ENCODE measurements at places on chromosomes 7 and 10.

DNA sequence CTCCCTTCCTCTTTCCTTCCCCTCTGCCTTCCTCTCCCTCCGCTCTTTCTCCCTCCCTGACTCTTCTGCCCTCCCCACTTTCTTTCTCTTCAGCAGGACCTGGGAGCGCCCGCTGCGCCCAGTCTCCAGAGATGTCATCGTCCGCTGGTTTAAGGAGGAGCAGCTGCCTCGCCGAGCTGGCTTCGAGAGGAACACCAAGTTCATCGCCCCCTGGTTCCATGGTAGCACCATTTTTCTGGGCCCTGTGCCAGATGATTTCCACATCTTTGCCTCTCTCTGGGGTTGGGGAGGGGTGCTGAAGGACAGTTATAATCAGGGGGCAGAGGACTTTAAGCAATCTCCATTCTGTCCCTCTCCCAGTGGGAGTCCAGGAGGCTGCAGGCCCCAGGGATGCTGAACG, 71.6 kb downstream of the SH2D4B start:
- DNase-seq, result no peak

DNA sequence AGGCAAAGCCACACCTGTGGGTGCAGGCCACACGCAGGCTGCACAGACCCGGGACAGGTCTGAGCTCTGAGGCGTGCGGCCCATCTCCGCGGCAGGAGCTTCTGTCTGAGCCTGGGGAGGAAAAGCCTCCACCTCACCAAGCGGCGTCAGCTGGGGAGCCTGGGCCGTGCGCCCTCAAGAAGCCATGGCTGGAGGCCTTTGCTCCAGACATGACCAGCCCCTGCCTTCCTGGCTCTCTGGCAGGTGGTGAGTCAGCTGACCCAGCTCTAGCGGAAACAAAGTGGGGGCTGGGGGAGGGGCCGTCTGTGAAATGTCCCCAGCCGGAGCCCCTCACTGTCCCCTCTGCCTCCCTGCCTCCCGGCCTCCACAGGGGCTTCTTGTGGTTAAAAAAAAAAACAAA, 12.5 kb downstream of the GPER1 start:
- DNase-seq, result no peak

DNA sequence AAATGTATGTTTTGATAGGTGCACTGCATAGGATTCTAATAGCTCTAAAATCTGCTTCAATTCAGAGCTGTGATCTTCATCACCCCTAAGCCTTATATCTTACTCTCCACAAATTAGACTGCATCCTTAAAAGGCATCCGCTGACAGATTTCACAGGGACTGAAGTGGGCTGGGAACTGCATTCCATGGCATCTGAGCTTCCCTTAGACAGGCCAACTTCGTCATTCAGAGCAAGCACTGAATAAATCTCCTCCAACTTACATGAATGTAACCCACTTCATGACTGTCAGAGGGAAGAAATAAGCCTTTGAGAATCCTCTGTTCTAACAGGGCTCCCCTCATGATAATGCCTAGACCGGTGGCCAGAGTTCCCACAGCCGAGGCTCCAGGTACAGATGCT, 71.3 kb downstream of the SFMBT2 start:
- no peak for DNase-seq

- DNase-seq, result no peak
Observed at GRCh38 chr7:105454095-105454747, 65.5 kb upstream of the SRPK2 start.

DNA sequence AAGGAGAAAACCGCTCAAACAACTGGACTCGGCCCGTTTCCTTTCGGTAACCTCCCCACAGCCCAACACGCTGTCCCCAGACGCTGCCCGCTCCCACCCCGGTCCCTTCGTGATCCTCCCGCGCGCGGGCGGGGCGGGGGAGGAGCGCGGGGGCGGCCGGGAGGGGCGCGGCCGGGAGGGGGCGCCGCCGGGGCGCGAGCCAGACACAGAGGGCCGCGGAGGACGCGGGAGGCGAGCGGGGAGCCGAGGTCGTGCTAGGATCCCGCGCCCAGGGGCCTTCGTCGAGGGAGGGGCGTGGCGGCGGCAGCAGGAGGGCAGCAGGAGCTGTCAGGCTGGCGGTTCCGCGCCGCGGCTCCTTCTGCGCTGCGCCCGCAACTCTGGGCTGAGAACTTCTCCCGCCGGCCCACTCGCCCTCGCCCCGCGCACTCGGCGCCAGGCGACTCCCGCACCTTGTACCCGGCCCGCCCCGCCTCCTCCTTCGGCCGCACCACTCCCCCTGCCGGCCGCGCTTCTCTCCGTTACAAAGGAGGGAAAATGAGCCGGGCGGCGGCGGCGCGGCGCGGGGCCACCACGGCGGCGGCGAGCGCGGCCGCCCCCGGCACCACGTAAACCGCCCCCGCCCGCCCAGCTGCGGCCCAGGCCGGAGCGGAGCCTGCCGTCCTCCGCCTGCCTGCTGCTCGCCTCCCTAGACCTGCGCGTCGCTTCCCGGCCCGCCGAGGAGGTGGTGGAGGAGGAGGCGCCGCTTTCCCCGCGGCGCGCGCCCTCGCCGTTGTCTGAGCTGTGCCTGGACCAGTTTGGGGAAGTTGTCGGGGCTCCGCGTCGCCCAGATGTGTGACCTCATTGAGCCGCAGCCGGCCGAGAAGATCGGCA, at the start of gene CDK14:
Gene CDK14, plus strand, starts transcription at position 521 of the 870 bp plus-strand sequence. Its CDS starts 307 bp downstream, at position 828.
- DNase-seq, result peak; percentile 44

GRCh38 chr10:123580426-123580825, 85.7 kb upstream of the GPR26 start:
- DNase-seq, result no peak

DNA sequence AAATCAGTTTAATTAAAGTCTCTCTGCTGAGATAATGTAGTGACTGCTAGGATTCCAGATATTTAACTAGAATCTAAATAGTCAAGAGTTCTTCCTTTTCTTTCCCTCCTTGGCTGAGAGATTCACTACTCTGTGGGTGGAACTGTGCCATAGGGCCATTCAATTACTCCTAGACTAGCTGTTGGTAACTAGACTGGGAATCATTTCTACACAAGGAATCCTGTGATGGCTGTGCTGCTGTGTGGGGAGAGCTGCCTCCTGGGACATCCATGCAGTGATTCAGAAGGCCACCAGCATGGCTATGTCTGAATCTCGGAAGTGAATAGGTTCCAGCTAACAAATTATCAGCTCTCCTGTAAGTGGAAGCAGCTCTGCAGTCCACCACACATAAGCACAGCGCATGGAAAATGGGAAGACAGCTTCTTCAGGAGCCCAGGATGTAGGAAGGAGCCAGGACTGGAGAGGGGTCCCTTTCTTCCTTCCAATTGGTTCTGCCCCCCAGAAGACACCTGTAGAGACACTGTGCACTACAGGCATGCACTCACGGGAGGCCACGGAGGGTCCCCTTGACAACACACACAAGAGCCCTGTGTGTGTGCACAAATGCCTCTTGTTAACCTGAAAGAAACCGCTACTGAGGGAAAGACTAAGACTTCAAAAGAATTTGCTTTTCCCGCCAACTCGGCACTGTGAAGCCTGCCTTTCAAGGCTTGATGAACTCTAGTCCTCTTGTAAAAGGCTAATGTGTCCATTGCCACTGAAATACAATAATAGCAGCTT, 66.5 kb downstream of the SCRN1 start:
- no peak for DNase-seq

DNA sequence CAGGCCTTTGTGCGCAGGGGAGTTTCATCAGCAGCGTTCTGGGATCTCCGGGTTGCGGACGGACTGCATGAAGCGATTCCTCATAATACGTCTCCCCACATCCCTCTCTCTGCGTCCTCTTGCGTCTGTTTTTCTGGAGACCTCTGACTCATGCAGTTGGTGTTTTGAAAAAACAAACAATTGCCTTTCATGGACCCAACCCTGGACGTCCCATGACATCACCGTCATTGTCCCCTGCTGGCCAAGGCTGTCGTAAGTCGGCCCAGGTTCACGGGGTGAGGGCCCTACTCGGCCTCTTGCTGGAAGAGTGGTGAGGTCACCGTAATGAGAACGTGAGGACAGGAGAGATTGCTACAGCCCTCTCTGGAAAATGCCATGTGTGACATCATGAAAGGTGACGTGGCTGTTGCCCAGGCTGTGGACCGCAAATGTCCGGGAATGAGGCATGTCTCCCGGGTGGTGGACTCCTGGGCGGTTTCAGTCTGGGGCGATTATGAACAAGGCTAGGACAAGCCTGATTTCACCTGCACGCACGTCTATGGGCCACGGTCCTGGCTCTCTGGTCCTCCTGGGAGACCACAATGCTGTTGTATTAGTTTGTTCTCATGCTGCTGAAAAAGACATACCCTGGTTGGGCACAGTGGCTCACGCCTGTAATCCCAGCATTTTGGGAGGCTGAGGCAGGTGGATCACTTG, 9.8 kb upstream of the MAFK start:
- no peak for DNase-seq

- DNase-seq, result no peak
Observed at GRCh38 chr7:6155596-6155995, 116.8 kb downstream of the CYTH3 start.

GRCh38 chr7:126529254-126529653, 723.5 kb downstream of the GRM8 start:
- no peak for DNase-seq

GRCh38 chr10:49768731-49769130, 6.6 kb upstream of the OGDHL start:
- DNase-seq, result no peak

- no peak for DNase-seq
Observed at GRCh38 chr10:88437411-88437810, 145.7 kb downstream of the RNLS start.

DNA sequence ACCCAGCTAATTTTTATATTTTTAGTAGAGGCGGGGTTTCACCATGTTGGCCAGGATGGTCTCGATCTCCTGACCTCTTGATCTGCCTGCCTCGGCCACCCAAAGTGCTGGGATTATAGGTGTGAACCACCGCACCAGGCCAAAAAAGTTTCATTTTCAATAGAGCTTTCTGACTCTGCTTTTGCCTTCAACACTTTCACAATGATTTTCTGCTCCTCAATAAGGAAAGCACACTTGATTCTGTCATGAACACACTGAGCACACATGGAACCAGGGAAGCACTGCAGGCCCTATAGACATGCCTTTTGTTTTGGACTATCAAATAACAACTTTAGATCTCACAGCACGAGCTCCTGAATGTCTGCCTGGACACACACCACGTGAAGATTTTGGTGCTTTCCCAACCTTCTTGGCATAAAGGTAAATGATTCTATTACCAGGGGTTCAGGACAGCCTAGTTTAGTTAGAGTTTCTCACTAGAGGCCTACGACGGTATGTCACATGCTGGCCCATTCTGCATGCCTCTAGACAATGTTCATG, 8.0 kb downstream of the RRP12 start:
- DNase-seq, result no peak

GRCh38 chr10:70562036-70562755, 40.3 kb downstream of the PRF1 start:
- no peak for DNase-seq

- DNase-seq, result peak; percentile 26
Observed at GRCh38 chr7:73768641-73769480, 1.2 kb downstream of the CLDN3 start.

DNA sequence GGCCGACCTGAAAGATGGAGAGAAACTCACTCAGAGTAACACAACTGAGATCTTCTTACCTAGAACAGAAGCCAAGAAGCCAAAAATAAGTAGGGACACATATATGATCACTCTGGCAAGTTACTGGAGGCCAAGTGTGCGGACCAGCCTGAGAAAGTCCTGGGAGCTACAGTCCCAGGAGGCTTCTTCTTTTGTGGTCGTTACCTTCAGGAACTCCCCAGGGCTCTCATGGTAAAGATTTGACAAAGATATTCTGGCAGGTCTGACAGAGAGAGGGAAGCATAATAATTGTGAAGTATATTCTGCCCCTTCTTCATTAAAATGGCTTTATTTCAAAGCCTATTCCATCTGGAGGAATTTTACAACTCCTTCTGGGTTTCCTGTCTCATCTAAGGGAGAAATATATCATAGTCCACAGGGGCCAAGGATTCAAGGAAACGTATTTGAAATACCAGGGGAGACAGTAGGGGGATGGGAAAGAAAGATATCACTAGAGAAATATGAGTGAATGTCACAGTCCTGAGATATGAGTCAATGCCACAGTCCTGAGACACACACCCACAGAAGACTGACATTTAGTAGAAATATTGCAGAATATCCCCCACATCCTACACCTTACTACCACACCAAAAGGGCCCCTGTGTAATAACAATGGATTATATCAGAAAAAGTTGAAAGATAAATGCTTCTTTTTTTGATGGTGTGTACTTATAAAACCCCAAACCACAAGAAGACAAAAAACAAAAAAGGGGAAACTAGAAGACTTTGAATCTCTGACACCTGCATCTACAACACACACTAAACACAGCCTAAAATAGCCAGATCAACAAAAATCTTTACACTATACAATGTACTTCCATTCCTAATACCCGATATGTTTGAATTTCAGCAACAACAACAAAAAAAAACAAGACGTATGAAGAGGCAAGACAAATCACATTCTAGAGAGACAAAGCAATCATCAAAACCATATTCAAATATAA, 594.2 kb upstream of the NRG3 start:
- DNase-seq, result no peak

DNA sequence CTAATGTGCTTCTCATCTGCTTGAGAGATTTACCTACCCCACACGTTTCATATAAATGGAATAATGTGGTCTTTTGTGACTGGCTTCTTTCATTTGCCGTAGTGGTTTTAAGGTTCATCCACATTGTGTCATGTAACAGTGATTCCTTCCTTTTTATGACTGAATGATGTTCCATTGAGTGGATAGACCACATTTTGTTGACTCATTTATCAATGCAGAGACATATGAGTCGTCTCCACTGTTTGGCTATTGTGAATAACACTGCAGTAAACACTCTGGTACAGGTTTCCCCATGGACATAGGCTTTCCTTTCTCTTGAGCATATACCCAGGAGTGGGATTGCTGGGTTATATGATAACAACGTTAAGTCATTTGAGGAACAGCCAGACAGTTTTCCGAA, 2.0 kb upstream of the AOC1 start:
- no peak for DNase-seq

GRCh38 chr7:55073976-55074528, 55.2 kb downstream of the EGFR start:
- DNase-seq, result no peak

- no peak for DNase-seq
Observed at GRCh38 chr10:127089446-127089845, 106.9 kb downstream of the INSYN2A start.

- DNase-seq, result no peak
Observed at GRCh38 chr7:115097175-115097671, 175.3 kb downstream of the MDFIC start.

GRCh38 chr7:43781726-43782607, 23.5 kb downstream of the BLVRA start:
- DNase-seq, result no peak

DNA sequence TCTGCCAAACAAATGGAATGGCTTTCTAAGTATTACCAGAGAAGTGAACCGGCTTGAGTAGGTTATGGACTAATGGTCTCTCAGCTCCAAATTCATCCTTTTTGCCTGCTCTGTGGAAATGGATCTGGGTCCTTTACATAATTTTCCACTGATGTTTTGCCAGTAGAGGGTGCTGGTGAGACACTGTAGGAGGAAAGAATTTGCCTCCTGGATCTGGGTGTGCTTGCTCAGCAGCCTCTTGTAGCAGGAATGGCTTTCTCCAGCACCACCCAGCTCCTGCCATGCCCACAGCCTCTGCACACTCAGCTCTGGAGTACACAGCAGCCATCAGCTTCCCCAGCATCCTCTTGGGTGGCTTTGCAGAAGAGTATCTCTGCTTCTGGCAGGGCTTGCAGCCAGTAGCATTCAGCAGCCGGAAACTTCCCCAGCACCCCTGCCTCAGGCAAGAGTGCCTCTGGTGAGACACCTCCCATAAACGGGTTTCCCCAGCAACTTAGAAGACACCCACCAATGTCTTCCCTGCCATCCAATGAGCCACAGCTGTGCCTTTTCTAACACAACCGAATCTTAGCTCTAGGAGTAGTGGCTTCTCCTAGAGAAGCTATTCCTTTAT, 235.0 kb upstream of the PLPP4 start:
- no peak for DNase-seq

GRCh38 chr7:94060752-94061151, 56.6 kb upstream of the BET1 start:
- DNase-seq, result no peak
